Cerebellum (tissue), 4 donors: ENCODE measurements at places on chromosomes 4 and X.

DNA sequence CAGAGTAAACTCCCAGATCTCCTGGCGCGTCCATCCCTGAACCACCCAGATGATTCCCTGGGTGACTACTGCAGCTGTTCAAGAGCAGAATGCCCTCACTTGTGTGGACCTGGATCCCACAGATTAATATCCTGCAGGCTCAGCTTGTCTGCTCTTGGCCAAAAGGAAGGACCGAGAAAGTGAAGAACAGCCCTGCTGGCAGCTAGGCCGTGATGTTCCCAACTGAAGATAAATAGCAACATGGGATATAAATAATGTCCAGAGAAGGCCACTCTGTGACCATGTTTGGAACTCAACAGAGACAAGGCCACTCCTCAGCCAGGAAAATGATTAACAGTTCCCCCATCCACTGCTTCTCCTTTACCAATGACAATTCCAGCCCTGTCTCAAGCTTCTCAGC is 21.5 kb downstream of the SUPT20HL2 start:
- no peak for DNase-seq

DNA sequence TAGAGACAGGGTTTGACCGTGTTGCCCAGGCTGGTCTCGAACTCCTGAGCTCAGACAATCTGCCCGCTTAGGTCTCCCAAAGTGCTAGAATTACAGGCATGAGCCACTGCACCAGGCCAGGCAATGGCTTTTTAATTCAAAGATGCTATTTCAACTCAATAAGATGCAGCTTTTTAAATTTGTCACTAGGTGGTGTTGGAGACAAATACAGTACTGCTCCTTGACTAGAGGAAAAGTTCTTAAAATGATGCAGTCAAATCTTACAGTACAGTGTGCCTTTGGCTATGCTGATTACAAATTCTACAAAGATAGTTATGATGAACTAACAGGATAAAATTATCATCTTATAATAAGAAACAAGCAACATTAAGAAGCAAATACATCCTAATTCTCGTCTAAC is 441.1 kb downstream of the KCNIP4 start:
- DNase-seq, result no peak

- DNase-seq, result no peak
Measured at GRCh38 chr4:145435646-145436045, 46.0 kb upstream of the SMAD1 start.

DNA sequence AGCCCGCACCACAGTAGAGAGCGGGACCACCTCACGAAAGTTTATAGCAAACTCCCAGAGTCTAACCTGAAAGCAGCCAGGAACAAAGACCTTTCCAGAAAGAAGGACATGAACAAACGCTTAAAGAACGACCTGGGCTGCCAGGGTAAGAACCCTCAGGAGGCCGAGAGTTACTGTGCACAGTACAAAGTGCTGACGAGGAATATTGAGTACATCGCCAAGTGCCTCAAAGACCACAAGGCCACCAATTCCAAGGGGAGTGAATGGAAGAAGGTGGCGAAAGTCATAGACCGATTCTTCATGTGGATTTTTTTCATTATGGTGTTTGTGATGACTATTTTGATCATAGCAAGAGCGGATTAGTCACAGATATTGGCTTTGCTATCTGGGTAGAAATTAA is 19.0 kb downstream of the CHRNA9 start:
- DNase-seq, result no peak

GRCh38 chr4:152516156-152516555 is 19.7 kb downstream of the FBXW7 start:
- no peak for DNase-seq

DNA sequence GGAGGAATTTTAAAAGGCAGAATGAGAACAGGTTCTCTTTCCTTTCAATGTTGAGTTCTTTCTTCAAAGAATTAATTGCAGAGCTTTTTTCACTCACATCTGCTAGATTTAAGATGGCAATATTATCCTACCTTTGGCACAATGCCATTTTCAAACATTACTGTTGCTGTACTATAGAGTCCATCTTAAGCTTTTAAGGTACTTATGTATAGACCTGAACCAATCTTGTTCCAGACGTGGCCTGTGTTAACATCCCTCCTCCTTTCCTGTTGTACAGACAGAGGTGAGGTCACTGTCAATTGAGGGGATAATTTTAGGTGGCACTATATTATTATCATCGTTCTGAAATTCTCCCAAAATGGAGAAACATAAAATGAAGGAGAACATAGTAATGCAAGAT is 53.0 kb upstream of the MYOZ2 start:
- no peak for DNase-seq

GRCh38 chr4:73445383-73446335 is 9.6 kb downstream of the AFP start:
- no peak for DNase-seq

GRCh38 chr4:102531462-102531861 is 30.3 kb downstream of the NFKB1 start:
- DNase-seq, result no peak

DNA sequence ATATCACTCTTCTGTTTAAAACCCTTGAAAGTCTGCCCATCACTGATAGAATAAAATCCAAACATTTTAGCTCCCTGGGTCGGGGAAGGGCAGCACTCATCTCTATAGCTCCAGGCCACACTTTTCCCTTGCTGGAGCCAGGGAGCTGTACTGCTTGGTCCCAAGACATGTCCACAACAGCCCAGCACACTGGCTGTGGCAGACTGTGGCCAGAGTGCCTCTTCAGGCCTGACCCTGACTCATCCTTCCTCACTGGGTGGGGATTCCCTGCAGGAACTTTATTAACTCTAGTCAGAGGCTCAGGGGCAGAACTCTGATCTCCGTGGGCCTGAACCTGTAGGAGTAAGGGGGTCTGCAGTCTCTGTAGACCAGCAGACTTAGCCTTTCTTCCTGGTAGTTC is 69.8 kb upstream of the CAPN6 start:
- DNase-seq, result no peak

DNA sequence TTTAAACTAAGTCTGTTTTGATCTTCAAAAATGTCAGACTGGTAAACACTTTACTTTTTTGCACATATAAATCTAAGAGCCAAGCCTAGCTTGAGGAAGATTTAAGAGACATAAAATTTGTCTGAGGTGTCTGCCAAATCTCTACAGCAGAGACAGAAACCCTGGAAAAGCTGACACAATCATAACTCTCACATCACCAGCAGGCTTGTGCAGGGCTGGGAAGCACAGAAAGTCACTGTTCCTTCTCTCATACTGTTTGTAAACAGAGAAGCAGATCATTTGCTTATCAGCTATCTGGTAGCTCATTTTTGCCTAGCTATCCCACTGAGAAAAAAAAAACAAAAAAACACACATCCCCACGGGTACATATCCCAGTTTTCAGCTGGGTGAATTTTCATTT is 7.0 kb downstream of the ENOX2 start:
- DNase-seq, result no peak

DNA sequence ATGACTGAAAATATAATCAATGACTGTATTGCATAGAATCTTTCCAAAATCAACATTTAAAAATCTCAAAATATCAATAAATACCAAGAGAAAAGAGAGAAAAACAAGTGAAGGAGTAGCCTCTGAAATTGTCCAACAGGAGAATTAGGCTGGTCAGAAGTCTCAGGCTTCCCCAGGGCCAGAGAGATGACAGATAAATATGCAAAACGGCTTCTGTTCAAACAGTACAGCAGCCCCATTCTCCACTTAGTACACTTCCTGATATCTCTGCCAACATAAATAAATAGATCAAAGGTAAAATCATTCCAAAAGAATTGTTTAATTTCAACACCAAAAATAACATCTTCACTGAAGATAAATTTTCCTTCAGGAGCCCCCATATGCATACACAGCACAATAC is 204.7 kb upstream of the GABRA2 start:
- no peak for DNase-seq

DNA sequence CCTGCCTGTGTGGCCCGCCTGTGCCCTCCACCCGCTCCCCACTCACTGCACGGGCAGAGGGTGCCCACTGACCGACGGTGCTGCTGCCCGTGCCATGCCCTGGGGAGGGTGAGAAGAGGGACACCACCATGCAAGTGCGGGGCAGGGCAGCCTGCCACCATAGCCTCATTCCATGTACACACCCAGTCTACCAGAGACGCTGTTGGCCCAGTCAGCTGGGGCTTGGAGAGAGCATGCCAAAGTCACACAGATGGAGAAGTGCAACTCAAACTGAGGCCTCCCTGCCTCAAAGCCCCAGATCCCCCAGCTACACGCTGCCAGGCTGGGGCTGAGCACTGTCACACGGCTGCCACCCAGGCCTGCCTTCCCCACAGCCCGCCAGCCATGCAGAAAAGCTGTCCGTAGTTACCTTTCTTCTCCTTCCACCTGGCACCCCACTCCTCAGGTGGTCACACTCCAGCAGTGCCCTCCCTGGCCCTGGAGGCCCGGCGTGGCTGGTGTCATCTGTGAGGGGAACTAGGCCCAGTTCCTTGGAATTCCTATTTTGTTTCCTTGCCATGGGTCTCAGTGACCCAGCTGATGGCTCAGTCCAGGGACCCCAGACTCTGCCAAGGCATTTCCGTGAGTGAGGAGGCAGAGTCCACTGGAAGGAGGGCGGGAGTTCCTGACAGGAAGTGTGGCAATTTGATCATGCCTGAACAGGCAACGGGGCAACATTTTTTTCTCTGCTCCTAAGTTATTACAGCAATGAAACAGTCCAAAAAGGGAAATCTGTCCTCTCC is at the start of gene SLC2A9:
TSS of gene SLC2A9 (minus strand) at position 627 of the 782 bp plus-strand sequence. CDS start at position 559, 68 bp downstream.
- no peak for DNase-seq

DNA sequence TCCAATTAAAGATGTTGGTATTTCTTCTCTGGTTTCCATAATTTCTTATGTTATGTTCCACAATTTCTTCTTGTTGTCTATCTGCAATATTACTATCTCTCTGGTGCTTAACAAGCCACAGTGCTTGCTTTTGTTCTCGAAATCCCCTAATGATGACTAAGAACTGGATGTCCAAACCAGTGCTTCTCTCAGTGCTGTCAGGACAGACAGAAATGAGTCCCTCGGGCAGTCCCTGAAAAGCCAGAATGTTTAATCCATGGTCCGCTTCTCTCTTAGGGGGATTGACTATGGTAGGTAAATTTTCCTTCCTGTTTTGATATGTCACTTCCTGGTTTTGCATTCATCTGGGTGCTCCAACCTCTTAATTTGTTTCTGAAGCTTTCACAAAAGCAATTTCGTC is 321.6 kb upstream of the PCDH10 start:
- DNase-seq, result no peak

DNA sequence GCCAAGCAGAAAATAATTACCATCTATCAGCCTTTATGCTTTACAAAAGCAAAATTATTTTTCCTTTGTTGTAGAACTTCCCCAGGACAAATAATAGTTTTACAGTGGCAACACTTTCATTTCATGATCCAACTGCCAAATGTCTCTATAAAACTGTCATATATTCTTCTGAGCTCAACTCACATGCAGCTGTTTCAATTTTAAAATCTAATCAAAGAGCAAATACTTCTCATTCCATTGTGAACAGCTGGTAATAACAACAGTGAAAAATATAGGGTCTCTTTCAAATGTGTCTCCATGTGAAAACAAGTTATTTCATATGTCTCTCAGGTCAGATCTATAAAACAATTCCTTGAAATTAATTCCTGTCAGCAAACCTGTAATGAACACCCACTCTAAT is 270.6 kb upstream of the SLC7A11 start:
- DNase-seq, result no peak

- no peak for DNase-seq
Measured at GRCh38 chr4:18366892-18367291, 345.3 kb upstream of the LCORL start.

- DNase-seq, result no peak
Measured at GRCh38 chr4:178288462-178288861, 846.2 kb upstream of the AGA start.

- DNase-seq, result no peak
Measured at GRCh38 chr4:39357002-39357401, 9.2 kb downstream of the RFC1 start.

- no peak for DNase-seq
Measured at GRCh38 chr4:173237152-173237551, 68.5 kb downstream of the GALNT7 start.

DNA sequence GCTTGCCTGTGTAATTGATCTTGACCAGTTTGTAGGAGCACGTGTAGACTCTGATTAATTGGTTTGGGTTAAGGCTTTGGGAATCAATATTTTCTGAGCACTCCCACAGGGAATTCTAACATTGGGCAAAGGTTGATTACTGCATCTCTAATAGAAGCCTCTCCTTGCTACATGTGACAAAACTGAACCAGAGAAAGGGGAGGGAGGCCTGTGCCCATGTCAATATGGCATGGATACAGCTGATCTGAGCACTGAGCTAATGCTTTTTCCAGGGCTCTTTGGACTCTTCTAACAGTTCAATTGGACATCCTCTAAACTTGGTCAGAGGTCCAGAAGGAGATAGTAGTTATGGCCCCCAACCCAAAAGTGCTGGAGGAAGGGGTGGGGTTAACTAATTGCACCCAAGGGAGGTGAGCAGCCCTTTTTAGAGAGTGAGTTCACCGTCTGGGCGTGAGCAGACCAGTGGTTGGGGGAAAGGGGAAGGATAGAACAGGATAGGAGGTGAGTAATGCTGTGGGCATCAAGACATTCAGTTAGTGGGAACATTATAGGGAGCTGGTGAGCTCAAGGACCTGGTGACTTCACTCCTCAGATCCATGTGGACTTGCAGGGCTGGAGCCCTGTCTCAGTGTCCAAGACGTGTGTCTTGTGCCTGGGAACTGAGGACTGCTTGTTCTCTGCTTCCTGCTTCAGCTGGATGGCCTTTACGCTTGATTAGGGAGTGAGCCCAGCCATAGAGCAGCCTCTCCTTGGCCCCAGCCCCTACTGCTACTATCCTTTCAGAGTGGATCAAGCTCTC is 22.8 kb downstream of the MSN start:
- DNase-seq, result no peak

- DNase-seq, result no peak
Measured at GRCh38 chr4:38560768-38561558, 103.0 kb upstream of the KLF3 start.

DNA sequence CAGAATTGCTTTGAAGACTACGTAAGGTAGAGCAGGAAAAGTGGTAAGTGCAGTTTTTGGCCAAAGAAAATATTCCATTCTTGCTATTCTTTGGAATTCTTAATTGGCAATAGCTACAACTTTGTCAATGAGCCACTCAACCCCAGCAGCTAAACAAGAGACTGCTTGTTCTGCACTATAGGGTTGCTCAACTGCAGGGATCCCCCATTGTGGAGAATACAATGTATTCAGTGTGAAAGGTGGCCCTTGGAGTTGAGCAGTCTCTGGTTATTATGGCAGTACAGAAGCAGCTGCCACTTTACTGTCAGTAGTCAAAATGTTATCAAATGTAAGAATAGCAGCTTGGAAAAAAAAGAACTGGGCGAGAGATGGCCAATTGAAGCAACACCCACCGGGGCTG is 808.7 kb downstream of the CENPC start:
- DNase-seq, result no peak

- DNase-seq, result no peak
Measured at GRCh38 chr4:53818104-53818503, 226.8 kb upstream of the LNX1 start.

DNA sequence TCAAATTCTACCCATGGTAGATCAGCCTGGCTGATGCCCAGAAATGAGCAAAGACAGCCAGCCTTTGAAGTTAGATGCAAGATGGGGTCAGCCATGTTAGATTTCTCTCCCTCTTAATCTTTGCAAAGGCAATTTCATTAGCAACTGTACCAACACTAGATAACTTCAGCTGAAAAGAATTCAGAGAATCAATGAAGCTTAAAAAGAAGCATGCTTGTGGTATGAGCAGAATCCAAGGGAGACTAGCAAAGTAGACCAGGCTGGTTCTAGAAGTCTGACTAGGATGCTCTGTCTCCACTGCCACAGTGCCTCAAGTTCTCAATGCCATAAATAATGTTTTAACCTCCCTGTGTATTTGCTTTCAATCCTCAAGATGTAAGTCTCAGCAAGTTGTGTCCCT is 247.3 kb downstream of the SLC7A11 start:
- no peak for DNase-seq
